Stomach (tissue), 19 donors: ENCODE measurements at places on chromosomes 4 and X. TPM values are rescaled to one million over a fixed set of nuclear protein-coding genes. Genes with fewer than 3 reads are reported as not detected.

GRCh38 chr4:91092398-91092980 lies 965.3 kb downstream of the CCSER1 start:
- no peak for DNase-seq
- no peak overlapping the region for H3K27ac ChIP-seq
- H3K36me3 ChIP-seq: no peaks in the 10 kb centered on the region

GRCh38 chrX:86023811-86024210 lies 23.5 kb downstream of the CHM start:
- H3K4me1 ChIP-seq: no peaks in the 10 kb centered on the region
- H3K27me3 ChIP-seq: no peaks in the 10 kb centered on the region
- no peak for DNase-seq
- H3K27ac ChIP-seq: no peak overlapping the region

DNA sequence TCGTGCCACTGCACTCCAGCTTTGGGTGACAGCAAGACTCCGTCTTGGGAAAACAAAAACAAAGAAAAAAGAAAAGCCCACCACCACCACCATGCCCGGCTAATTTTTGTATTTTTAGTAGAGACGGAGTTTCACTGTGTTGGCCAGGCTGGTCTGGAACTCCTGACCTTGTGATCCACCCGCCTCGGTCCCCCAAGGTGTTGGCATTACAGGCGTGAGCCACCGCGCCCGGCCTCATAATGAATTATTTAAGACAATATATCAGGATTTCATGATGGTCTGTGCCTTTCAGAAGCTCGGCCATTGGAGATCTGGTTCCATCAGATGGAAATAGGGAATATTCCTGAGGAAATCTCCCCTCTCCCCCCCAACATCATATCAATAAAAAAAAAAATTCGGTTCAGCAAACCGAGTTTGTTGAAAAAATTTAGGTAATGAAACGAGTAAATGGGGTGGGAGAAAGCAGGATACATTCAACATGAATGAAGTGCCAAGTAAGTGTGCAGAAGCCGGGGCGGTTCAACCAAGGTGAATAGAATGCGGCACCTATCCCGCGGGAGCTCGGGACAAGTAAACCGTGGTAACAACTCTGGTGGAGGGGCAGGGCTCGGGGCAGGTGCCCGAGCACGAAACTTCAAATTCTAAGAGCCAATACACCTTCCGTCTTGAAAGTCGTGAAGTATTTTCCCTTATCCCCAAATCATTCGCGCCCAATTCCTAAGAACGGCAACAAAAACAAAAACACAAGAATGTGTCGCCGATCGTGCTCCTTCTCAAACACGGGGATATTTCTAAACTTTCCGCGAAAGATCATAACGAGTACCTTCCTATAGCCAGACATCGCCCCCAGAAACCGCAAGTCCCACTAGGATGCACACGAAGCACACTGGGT lies 773 bp upstream of the TXLNG start:
- no peaks in the 10 kb centered on the region for H3K27me3 ChIP-seq
- H3K4me3 ChIP-seq: peak overlapping the region; percentile 71

GRCh38 chrX:16120431-16120830 lies 2.9 kb upstream of the GRPR start:
- H3K4me1 ChIP-seq: no peaks in the 10 kb centered on the region
- H3K27ac ChIP-seq: no peak overlapping the region
- H3K4me3 ChIP-seq: no peak overlapping the region
- H3K36me3 ChIP-seq: no peaks in the 10 kb centered on the region
- no peaks in the 10 kb centered on the region for H3K27me3 ChIP-seq

DNA sequence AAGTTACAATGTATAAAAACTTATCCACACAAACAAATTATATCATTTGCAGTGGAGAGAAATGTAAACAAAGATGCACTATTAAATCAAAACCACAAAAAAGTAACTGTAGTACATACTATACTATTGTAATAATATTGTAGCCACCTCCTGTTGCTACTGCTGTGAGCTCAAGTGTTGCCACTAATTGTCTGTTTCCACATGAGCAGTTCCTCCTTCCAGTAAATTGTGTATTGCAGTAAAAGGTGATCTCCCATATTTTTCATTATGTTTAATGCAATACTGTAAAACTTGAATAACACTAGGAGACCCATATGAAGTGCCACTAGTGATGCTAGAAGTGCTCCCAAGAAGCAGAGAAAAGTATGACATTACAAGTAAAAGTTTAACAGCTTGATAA lies 11.7 kb downstream of the LIN54 start:
- H3K27ac ChIP-seq: no peak overlapping the region
- no peaks in the 10 kb centered on the region for H3K36me3 ChIP-seq
- no peaks in the 10 kb centered on the region for H3K27me3 ChIP-seq

DNA sequence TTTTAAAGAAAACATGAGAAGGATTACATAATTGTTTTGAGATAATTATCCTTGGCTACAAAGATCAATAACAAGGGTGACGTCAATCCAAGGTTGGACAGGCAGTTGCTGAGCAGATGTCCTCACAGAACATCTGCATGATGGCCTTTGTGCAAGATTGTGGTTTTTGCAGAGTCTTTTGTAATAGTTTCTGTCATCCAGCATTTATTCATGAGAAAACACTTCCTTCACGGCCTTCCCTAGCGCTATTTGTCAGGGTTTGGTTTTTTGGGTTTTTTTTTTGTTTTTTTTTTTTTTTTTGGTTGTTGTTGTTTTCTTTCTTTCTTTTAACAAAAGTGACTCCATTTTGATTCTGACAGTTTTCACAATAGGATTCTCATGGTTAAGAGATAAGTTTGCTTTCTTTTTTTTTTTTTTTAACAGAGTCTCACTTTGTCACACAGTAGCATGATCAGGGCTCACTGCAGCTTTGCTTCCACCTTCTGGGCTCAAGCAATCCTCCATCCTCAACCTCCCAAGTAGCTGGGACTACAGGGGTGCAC lies 31.5 kb upstream of the ELF2 start:
- H3K36me3 ChIP-seq: no peaks in the 10 kb centered on the region
- no peak for DNase-seq
- peak overlapping the region; percentile 37 for H3K27ac ChIP-seq
- H3K27me3 ChIP-seq: no peaks in the 10 kb centered on the region

DNA sequence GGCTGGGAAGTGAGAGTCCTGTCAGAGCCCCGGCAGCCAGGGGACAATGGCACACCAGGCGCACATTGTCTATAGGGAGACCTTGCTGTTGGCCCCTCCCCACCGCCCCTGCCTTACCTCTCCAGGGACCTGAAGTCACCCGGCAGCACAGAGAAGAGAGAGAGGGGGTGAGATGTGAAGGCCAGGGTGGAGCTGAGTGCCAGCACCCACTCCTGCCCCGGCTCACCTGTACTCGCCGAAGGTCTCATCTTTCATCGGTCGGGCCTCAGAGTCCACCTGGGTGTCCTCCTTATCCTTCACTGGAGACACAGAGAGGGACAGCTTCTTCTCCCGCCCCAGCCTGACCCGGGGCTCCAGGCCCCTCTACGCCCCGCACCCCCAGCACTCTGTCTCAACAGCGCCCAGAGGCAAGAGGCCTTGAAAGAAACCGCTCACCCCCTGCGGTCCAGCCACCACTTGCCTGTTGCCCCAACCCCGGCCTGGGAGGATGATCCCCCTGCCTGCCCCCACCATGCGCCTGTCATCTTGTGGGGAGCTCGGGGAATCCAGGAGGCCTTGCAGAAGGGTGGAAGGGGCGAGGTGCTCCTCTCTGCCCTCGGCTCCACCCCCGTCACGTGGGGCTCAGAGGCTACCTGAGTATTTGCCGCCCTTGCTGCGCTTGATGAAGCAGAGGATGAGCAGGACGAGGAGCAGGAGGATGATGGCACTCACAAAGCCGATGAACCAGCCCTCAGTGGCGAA lies 22.6 kb downstream of the L1CAM start:
- no peak overlapping the region for H3K4me3 ChIP-seq
- no peaks in the 10 kb centered on the region for H3K36me3 ChIP-seq
- H3K27ac ChIP-seq: no peak overlapping the region
- H3K27me3 ChIP-seq: no peaks in the 10 kb centered on the region
- DNase-seq: no peak

DNA sequence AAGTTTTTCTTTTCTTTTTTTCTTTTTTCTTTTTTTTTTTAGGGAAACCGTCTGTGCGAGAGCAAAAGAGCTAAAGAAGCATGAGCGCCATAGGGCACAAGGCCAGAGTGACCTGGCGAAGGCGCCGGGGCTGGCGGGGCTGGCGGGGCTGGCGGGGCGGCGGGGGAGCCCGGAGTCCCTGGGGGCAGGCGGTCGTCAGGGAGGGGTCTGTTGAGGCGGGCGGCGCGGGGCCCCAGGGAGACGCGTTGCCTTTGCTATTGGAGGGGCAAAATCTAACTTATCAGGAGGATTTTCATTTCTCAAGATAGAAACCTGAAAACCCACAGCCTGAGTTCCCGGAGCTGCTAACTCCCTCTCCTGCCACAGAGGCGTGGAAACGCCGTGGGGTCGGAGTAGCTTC lies 135.6 kb upstream of the SMAD1 start:
- H3K27me3 ChIP-seq: no peaks in the 10 kb centered on the region
- H3K4me1 ChIP-seq: no peaks in the 10 kb centered on the region
- no peak overlapping the region for H3K4me3 ChIP-seq
- DNase-seq: no peak
- H3K27ac ChIP-seq: no peak overlapping the region
- no peaks in the 10 kb centered on the region for H3K36me3 ChIP-seq

- peaks cover 26% of the 10 kb centered on the region for H3K36me3 ChIP-seq
- no peaks in the 10 kb centered on the region for H3K27me3 ChIP-seq
- no peak overlapping the region for H3K4me3 ChIP-seq
- H3K4me1 ChIP-seq: no peaks in the 10 kb centered on the region
- DNase-seq: no peak
- H3K27ac ChIP-seq: no peak overlapping the region
Observed at GRCh38 chr4:168995537-168996295, 14.3 kb downstream of the CBR4 start.

- no peaks in the 10 kb centered on the region for H3K36me3 ChIP-seq
- H3K27ac ChIP-seq: no peak overlapping the region
- no peaks in the 10 kb centered on the region for H3K4me1 ChIP-seq
- no peak for DNase-seq
- H3K4me3 ChIP-seq: no peak overlapping the region
- H3K27me3 ChIP-seq: no peaks in the 10 kb centered on the region
Observed at GRCh38 chr4:83589279-83589678, 53.4 kb downstream of the GPAT3 start.

DNA sequence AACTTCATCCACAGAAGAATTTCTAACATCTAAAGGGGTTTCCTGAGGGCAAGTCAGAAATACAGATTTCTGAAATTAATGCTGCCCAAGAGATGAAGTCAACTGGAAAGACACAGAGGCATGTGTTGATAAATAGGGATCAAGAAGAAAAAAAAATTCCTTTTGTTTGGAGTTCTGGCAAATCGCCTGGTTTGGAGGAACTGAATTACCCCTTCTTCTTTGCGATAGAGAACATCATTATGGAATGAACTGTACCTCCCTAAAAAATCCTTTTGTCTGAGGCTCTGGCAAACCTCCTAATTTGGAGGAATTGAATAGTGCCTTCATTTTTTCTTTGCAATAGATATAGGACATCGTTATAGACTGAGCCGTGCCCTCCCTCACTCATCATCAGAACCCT lies 200.9 kb downstream of the DHRSX start:
- H3K27me3 ChIP-seq: no peaks in the 10 kb centered on the region
- no peak overlapping the region for H3K27ac ChIP-seq
- H3K4me3 ChIP-seq: no peak overlapping the region
- peak; percentile 17 for DNase-seq

GRCh38 chrX:110851780-110852179 lies 56.2 kb upstream of the CHRDL1 start:
- no peak overlapping the region for H3K4me3 ChIP-seq
- no peaks in the 10 kb centered on the region for H3K27me3 ChIP-seq
- peak; percentile 33 for DNase-seq
- no peak overlapping the region for H3K27ac ChIP-seq
- H3K36me3 ChIP-seq: no peaks in the 10 kb centered on the region

DNA sequence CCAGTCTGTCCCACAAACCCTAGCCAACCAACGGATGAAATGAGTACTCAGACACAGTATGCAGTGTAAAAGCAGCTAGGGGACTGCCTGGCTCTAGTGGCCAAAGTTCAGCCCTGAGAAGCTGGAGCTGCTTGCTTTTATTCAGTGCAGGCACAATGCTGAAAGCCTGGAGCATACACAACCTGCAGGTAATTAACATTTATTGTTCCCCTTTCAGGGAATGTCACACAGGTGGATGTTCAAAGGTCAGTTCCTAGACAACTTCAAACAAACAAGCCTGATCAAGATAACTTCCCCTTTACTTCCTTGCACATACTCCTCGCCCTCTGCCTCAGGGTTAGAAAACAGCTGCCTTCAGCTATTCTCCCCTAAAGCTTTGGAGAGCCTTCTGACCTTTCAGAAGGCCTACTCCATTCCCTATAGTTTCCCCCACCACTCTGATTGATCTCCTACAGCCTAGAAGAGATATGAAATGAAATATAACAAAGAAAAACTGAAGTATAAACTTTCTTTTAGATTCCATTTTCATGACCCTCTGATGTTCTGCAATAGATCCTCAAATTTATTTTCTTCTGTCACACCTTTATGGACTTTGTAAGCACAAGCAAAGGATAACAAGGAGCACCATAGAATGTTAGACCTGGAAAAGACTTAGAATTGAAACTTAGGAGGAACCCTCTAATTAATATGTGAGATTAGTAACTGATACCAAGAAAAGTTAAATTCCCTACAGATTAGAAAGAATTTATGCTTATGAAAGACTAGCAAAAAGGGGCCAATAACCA lies 6.8 kb upstream of the DCAF8L1 start:
- no peak for DNase-seq
- no peaks in the 10 kb centered on the region for H3K27me3 ChIP-seq
- H3K4me1 ChIP-seq: no peaks in the 10 kb centered on the region

- no peaks in the 10 kb centered on the region for H3K27me3 ChIP-seq
- no peak for DNase-seq
- no peak overlapping the region for H3K27ac ChIP-seq
- H3K4me1 ChIP-seq: peaks cover 4% of the 10 kb centered on the region
- H3K4me3 ChIP-seq: no peak overlapping the region
Observed at GRCh38 chr4:40173470-40173875, 23.4 kb upstream of the RHOH start.

- H3K36me3 ChIP-seq: peaks cover 60% of the 10 kb centered on the region
- no peaks in the 10 kb centered on the region for H3K27me3 ChIP-seq
Observed at GRCh38 chr4:185312699-185313098, 83.0 kb downstream of the LRP2BP start.

GRCh38 chrX:154986826-154987575 lies 35.5 kb downstream of the F8 start:
- no peak for DNase-seq
- H3K36me3 ChIP-seq: no peaks in the 10 kb centered on the region
- H3K4me1 ChIP-seq: no peaks in the 10 kb centered on the region
- H3K27me3 ChIP-seq: no peaks in the 10 kb centered on the region
- no peak overlapping the region for H3K4me3 ChIP-seq
- H3K27ac ChIP-seq: no peak overlapping the region

GRCh38 chrX:87518504-87518903 lies 902 bp downstream of the KLHL4 start:
- H3K27ac ChIP-seq: no peak overlapping the region
- DNase-seq: peak; percentile 4
- no peaks in the 10 kb centered on the region for H3K4me1 ChIP-seq
- H3K27me3 ChIP-seq: no peaks in the 10 kb centered on the region

RS1 gene
- total RNA-seq: not detected

PRR32 gene
- not detected for total RNA-seq

SLIT2 gene
- total RNA-seq: 9.6 TPM

SASH3 gene
- 3.1 TPM for total RNA-seq

TASL gene
- total RNA-seq: 9.3 TPM

BCORL1 gene
- 16.8 TPM for total RNA-seq

POU4F2 gene
- total RNA-seq: not detected

MFAP3L gene
- total RNA-seq: 1.2 TPM

KCTD8 gene
- 0.18 TPM for total RNA-seq

SLC10A6 gene
- total RNA-seq: not detected

TTC29 gene
- not detected for total RNA-seq

CTAG1A gene
- total RNA-seq: not detected

RHOXF2 gene
- not detected for total RNA-seq
